ENCODE measurements at places on chromosomes 7 and 10.

DNA sequence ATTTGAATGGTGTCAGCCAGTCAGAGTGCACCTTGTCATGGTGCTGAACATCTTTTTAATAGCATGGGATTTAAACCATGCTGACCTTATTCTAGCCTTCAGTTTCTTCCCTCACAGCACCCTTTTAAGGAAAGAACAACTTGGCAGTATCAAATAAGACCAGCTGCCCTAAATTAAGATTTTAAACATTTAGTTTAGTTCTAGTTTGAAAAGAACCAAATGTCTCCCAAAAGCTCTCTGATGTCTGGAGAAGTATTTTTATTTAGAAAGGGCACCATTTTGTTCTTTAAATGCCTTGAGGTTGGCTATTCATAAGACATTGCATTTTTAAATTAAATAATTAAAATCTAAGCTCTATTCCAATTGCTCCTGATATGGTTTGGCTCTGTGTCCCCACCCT lies 121.1 kb downstream of the CCDC3 start:
- DNase-seq, result no peak

GRCh38 chr7:92699560-92699959 lies 109.4 kb upstream of the FAM133B start:
- no peak for DNase-seq

DNA sequence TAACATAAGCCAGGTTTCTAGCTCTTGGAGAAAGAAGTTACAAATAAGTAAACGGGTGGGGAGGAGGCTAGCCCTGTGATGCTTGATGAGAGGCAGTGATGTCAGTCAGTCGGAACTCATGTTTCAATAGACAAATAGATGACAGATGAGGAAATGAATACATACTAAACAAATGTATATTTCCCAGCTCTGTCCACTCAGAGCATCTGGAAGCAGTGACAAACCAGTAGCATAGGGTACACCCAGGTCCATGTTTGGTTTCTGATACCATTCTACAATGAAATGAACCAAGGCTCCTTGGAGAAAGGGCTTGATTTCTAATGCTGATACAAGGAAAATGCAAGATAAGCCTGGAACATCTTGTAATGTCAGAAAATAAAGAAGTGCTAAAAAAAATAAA lies 30.6 kb downstream of the PODXL start:
- no peak for DNase-seq

DNA sequence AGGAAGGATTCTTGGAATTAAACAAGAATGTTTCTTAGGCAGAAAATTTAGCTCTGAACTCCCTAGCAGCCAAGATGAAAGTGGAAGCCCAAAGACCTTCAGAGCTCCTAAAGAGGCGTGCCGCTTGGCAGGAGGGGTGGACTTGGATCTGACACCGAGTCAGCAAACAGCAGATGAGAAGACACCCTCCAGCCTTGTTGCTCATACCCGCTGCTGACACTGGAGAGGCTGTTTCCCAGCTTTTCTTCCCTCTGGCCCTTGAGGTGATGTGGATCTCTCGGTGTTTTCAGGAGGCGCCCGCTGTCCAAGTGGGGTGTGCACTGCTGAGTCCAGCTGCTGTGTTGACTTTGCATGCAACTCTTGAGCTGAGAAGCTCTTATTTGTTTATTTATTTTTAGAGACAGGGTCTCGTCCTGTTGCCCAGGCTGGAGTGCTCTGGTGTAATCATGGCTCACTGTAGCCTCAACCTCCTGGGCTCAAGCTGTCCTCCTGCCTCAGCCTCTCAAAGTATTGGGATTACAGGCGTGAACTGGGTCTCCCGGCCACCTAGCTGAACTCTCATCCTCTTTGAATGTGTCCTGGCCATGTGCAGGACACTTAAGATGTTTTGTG lies 21.5 kb downstream of the SLC18A2 start:
- DNase-seq, result no peak

DNA sequence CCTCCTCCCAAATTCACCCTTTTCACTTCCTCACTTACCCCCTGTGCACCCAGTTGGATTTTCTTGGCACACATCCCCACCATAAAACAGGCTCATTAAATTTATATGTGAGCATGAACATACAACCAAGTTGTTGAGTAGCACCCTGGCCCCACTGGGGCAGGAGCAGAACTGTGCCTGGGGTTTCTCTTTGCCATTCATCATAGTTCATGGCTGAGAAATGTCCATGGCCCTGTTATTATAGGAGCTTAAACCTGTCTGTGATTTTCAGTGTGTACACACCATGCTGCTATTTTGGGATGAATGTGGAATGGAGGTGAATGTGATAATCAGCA lies 618.8 kb downstream of the LRMDA start:
- DNase-seq, result no peak

DNA sequence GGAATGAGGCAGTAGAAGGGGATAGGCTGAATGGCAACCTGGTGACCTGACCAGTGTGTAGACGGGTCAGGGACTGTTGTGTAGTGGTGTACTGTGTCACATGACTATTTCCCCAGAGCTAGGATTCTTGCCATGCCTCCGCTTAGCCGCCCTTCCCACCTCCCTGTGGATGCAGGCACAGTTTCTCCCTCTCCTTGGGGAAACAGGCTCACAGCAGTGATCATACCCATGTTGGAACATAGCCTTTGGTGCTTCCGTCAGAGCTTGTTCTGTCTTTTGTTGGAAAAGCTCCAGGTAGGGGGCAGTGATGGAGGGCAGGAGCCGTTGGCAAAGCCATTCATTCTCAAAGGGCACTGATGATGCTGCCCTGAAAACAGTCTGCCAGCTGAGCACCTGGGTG lies 44.3 kb downstream of the OGDH start:
- DNase-seq, result no peak

- DNase-seq, result no peak
Observed at GRCh38 chr10:72981882-72982529, 27.4 kb upstream of the PLA2G12B start.

DNA sequence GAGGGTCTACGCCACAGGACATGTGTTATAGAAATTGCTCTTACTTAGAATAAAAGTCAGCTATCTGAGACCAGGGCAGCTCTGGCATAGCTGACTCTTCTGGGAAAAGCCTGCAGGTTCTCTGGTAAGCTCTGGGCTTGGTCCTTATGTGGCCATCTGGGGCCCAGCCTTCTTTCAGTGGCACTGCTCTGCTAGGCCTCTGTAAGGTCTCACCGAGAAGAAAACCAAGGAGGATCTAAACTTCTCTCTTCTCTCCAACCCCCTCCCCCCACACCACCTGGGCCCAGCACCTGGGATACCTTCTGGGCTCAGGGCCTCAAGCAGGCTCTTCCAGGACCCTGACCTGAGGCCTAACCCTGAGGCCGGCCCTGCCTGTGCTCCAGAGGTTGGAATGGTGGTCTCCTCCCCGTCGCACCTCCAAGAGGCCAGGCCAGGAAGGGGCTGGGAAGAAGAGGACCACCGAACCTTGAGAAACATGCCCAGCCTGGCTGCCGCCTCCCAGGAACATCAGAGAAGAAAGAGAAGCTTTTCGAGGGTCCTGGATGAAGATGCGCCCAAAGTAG lies 323.6 kb downstream of the GFRA1 start:
- DNase-seq, result no peak

DNA sequence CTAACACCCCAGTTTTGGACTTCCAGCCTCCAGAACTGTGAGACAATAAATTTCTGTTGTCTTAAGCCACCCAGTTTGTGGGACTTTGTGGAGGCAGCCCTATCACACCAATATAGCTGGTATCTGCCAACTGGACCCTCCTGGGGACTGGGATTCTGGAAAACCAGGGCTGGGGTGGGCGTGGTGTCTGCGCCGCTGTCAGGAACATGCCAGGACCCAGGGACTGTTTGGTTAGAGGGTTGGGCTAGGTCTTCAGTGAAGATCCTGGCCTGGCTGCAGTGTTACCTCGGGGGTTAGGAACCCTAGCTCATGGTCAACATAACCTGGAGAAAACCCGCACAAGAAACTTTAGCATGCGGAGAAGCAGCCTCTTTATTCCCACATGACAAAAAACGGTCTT lies 42.6 kb downstream of the PNLIPRP2 start:
- no peak for DNase-seq

DNA sequence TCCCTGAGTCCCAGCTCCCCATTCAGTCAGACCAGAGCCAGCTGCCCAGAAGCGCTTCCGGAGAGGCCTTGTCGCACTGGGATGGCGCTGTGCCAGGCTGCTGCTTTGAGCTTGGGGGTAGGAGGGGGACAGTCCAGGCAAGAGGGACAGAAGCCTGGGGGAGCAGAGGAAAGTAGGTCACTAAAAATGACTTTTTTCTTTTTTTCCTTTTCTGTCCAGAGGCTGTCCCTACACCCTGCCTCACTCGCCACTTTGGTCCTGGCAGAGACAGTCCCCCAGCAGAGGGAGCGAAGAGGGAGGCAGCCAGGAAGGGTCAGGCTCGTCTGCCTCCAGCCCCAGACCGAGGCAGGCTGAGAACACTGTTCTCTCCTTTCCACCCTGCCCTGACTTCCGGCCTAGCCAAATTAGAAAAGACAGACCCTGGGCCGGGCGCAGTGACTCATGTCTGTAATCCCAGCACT lies 15.8 kb upstream of the TRIM8 start:
- no peak for DNase-seq

- DNase-seq, result no peak
Observed at GRCh38 chr10:43138757-43139241, 554 bp downstream of the CSGALNACT2 start.

- DNase-seq, result no peak
Observed at GRCh38 chr10:89744026-89744425, 42.6 kb downstream of the KIF20B start.

DNA sequence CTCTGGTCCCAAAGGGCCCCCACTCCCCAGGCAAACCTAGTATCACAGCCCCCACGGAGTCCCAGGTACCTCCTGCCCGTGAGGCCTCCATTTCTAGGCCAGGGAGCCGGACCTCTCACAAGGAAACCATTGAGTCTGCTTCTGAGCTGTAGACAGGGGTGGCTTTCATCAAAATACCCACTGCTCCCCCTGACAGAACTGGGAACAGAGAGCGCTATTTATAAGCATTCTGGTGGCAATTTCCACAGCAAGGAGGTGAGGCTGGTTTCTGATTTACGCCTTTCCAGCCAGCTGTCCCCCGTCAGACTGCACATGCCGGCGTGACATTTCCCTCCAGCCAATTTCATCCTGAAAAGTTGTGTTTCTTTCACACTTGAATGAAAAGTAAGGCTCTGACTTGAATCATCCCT lies 407.5 kb upstream of the PRKCQ start:
- DNase-seq, result no peak

- DNase-seq, result no peak
Observed at GRCh38 chr10:59047180-59047579, 129.3 kb upstream of the PHYHIPL start.

GRCh38 chr10:131998050-131998844 lies 16.5 kb upstream of the BNIP3 start:
- DNase-seq, result no peak

DNA sequence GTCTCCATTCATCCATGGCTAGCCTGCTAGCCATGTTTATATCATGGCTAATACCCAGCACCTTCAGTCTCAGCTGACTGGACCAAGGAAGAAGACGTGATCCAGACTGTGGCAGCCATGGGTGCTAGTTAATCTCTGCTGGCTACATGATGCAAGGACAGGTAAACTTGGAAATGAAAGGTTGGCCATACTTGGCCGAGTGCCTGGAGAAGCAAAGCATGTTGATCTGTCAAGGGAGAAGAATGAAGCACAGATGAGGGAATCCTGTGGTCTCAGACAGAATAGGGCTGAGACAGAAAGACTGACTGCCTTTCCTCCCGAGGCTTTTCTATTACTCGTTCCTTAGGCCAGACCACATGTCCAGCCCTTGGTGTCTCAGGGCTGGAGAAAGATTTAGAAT lies 41.1 kb downstream of the CPVL start:
- DNase-seq, result no peak

DNA sequence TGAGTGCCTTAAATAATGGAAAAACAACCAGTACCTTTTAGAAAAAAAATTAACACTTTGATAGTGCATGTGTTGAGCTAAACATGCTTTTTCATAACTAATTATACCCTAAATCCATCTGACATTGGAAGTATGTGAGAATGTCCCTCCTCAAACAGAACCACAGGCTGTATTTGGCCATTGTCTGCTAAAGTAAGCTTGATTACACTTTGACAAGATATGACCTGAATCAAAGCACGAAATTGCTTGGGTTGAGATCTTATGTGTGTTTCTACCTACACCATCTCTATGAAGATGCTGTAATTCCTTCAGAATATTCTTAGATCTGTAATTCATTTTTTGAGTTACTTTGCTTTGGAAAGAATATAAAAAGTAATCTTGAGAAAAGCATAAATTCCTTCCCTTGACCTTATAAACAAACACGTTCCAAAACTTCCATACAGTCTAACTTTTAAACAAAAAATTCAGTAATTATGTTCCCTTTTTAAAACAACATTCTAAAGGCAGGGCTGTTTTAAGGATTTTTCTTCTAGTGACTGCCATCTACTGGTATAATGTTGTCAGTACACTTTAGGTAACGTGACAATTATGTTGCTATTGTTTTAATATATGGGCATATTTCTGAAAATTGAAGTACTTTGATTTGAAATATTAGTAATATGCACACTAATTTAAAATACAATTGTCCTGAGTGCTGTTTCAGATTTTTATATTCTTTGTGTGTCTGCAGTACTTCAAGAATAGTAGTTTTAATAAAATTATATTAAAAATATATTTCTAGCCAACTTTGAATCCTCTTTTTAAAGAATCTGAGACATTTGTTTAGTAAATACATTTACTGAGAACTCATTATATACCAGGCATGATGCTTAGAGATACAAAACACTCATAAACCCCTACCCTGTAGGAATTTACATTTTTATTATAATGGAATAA lies 20.9 kb downstream of the CD36 start:
- DNase-seq, result no peak

DNA sequence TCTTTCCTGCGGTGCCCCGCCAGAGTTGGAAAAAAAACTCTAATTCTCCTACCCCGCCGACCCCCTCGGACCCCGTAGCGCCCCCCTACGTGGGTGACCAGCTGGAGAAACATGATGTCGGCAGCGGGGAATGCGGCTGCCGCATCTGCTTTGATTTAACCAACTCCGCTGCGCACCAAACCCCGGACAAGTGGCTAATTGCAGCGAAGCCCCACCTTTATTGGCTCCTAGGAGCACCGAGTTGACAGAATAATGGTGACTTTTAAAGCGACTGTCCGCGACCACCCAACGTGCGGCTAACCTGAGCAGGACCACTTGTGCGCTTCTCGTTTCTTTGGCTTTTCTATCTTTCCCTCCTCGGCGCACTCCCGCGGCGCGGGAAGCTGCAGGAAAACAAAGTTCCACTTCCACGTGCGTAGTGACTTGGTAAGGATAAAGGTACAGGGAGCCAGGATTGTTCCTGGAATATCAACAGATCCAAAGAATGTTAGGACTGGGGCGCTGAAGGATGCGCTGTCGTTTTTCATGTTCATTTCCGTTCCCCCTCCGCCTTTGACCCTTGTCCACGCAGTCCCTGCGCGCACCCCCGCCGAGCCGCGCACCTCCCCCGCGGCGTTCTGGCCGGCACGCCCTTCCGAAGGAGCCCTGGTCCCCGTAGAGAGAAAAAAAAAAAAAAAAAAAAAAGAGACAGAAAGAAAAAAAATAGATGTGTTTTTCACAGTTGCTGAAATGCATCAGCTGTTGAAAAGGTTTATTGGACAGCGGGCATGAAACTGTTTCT lies 1.4 kb downstream of the WNT16 start:
- DNase-seq, result no peak

GRCh38 chr7:111660478-111660877 lies 98.2 kb upstream of the IMMP2L start:
- DNase-seq, result no peak

- no peak for DNase-seq
Observed at GRCh38 chr7:123208793-123209192, 9.0 kb upstream of the SLC13A1 start.

- DNase-seq, result no peak
Observed at GRCh38 chr7:82019551-82020475, 250.0 kb upstream of the HGF start.

- no peak for DNase-seq
Observed at GRCh38 chr10:122126763-122127659, 138.0 kb downstream of the TACC2 start.

Data from bone marrow (tissue), 2 donors.